ENCODE measurements at places on chromosomes 11 and 22.

GRCh38 chr11:28618416-28618815 lies 510.2 kb downstream of the METTL15 start:
- DNase-seq, result no peak

DNA sequence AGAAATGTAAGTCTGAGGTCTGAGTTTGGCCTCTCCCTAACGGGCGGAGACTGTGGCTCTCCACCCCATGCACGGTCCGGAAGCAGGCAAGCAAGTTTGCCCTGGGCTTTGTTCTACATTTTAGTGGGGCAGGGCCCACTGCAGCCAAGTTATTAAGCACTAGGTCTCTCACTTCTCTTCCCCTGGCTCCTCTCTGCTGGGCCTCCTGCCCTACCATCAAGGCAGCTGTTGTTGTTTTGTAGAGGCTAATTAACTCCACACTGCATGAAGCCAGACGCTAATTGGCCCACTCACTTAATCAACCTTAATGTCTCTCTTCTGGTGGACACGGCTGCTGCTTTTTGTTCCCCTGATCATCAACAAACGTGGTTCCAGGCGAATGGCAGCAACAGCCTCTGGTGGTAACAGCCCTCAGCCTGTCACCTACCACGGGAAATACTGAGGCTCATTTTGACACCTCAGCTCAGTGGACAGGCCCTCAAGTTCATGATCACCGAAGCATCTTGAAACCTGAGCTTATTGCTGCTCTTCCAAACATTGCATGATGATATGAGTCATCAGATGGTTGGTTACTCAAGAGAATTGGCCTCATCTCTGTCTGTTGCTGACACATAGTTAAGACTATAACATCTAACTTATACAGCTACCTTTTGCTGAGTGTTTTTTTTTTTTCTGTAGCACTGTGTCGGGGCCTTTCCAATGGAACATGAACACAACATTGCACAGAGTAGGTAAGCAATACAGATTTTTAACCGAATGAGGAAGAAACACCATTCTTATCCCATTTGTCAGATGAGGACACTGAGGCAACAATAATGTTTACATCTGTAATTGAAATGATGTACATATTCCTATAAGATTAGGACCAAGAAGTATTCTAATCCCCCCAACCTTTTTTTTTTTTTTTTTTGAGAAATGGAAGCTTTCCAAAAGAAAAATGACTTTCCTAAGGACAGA lies 20.8 kb upstream of the LMO2 start:
- no peak for DNase-seq

- DNase-seq, result no peak
Observed at GRCh38 chr11:1120532-1121330, 37.0 kb upstream of the MUC5AC start.

GRCh38 chr11:43676933-43677332 lies 3.6 kb upstream of the HSD17B12 start:
- no peak for DNase-seq

Data from activated T-helper 1 cell treated with anti-CD3 and anti-CD28 coated beads, Interleukin-2, amount 50 U/mL, for 16 hours (primary cell).